CD4-positive, alpha-beta T cell treated with Interleukin-6 at 100 ng/mL for 8 hours (primary cell): ENCODE measurements at places on chromosomes 3 and 15.

DNA sequence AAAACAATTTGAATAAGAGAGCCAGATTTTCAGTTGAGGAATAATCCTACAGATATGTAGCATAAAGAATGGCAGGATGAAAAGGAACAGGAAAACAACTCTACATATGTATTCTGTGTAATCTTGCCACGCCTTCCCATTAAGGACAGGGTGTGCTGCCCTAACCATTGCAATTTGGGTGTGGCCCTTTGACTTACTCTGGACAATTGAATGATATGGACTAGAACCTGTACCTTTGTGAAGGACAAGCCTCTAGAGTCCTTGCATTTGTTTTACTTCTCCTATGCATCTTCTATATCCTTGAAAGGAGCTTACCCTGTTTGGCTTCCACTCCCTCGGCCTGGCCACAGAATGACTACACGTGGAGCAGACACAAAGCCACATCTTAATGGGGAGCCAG lies 1261.6 kb upstream of the GBE1 start:
- DNase-seq, result no peak

DNA sequence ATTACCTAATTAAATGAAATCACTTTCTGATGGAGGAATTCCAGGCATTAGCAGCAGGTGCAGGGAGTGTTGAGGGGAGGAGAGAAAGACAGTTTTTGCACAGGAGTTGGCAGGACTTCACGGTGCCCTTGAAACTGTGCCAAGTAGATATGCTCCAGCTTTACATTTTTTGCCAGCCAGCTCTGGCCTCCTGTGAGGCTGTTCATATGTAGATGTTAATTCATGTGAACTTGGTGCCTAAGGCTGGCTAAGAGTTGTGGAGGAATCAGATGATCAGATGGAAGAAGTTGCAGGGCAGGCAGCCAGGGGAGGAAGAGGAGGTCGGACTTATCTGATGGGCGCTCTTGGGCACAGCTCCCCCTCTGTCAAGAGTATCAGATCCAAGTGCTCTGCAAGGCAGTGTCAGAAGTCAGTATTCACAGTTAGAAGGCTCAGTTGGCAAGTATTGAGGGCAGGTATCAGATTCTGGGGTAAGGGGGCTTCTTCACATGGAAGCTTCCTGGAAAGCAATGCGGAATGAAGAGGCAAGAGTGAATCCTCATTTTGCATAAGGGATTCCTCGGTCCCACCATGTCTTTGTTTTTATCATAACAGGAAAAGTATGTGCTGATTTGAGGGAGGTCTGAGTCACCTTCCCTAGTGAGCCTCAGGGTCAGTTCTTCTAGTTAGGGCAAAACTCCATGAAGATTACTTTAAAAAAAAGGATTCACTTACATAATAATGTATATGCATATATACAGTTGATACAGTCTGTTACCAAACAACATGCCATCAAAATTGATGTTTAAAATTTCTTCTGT lies 172.6 kb upstream of the UMPS start:
- DNase-seq, result no peak

DNA sequence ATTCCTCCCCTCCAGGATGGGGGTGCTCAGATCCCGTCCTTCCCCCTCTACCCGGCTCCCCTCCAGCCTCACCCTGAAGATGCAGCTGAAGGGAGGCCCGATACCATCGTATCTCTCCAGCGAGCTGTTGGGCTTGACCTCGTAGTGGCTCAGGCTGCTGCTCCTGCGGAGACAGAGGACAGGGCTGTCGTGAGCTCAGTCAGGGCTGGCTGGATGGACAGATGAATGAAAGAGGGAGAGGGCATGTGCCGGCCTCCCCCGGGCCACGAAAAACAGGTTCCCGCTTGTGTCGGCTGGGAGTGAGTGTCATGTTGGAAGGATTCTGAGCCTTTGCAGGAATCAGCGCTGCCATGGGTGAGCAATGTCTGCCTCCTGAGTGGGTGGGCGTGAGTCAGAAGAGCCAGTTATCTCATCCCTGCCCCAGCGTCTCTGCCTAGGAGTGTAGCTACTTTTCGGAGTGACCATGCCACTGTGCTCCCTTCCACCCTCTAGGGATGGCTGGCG lies 35.2 kb downstream of the FEM1B start:
- no peak for DNase-seq

GRCh38 chr3:48429960-48430707 lies at the start of gene PLXNB1:
PLXNB1 (minus strand) TSS chr3:48430086; CDS start chr3:48424611, 5,475 bp downstream.
- no peak for DNase-seq

DNA sequence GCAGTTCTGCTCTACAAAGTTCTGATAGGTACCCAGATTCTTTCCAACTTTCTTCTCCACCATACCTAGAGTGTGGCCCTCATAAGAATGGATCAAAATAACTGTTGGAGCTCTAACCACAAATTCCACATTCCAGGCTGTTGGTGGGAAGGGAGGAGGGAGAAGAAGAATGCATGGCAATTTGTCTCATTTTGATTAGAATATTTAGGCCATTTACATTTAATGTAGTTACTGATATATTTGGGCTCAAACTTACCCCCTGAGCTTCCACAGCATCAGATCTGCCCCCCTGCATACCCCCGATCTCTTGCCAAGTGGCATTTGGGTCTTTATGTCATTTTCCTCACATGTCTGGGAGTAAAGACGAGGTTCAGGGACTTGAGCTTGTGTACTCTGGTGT lies 7.7 kb downstream of the CHRNB4 start:
- DNase-seq, result no peak

GRCh38 chr3:89221924-89222323 lies 114.5 kb downstream of the EPHA3 start:
- DNase-seq, result no peak

GRCh38 chr3:36493051-36493450 lies 112.7 kb downstream of the STAC start:
- DNase-seq, result no peak

GRCh38 chr3:60386306-60386705 lies 864.9 kb downstream of the FHIT start:
- DNase-seq, result no peak

- DNase-seq, result no peak
Observed at GRCh38 chr15:67389975-67390374, 131.0 kb upstream of the C15orf61 start.

GRCh38 chr3:112197131-112197530 lies 64.1 kb upstream of the GCSAM start:
- DNase-seq, result no peak

DNA sequence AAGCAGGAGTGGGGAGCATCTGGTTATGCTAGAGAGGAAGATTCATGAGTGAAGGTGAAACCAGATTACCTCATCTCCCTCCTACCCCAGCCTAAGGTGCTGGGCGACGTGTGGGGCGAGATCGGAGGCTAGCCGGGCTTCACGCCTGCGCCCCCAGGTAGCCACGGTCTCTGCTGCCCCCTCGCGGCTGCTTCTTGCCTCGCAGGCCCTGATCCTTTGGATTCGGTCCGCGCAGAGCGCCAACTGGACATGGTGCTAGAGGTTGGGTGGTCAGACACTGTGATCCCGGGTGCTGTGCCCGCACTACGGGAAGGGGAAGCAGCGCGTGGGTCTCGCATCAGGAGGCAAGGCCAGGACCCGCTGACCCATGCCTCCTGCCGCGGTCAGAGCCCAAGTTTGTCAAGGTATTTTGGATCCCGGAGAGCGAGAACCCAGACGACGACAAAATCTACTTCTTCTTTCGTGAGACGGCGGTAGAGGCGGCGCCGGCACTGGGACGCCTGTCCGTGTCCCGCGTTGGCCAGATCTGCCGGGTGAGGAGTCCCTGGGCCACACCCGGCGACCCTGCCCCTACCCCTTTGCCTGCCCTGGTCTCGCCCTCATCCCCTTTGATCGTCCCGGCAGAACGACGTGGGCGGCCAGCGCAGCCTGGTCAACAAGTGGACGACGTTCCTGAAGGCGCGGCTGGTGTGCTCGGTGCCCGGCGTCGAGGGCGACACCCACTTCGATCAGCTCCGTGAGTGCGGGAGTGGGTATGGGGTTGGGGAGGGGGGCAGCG lies 4.2 kb downstream of the SEMA3B start:
- DNase-seq, result peak; percentile 77

DNA sequence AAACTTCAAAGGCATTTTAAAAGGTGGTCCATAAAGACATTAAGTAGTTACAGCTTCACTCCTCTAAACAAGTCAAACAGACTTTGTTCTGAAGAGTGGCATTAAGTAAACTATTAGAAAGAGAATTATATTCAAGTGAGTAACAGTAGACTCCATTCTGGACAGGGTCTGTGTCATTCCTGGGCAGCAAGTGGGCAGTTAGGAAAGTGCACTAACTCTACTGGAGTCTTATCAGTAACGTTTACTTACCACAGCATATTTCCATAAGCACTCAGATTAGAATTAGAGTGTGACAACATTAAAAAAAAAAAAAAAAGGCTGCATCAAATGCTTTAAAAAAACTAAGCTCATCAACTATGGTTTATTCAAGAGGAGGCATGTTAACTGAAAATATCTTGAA lies 10.6 kb downstream of the UBR1 start:
- DNase-seq, result no peak

DNA sequence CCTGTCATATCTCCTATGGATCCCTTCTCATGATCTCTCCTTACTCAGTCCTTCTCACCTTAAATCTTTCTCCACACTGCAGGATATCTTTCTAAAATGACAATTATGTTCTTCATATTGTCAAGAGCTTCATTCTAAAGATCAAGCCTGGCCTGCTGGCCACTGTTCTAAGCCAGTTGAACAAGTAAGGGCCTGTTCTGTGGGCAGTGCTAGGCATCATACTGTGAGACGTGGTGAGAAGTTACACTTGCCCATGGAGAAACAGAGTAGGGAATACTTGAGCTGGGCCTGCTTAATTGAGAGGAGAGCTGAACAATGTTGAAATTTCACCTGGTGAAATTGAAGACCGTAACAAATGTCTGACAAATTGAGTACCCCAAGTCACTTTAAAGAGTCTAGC lies 184.1 kb upstream of the RASGRP1 start:
- no peak for DNase-seq

- no peak for DNase-seq
Observed at GRCh38 chr15:75663931-75664421, 16.3 kb downstream of the SNX33 start.

DNA sequence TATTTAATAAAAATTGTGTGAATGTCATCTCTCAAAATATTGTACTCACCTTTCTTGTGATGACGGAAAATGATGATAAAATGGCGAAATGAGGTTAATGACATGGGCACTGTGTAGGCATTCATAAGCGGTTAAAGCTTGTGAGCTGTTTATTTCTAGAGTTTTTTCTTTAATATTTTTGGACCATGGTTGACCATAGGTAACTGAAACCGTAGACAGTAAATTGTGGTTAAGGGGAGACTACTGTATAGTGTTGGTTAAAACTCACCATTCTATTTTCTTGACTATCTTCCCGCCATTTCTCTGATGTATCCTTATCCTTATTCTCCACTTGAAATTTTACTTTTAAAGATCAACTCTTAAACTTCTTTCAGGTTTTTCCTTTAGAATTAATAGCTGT lies 14.5 kb downstream of the RNF111 start:
- no peak for DNase-seq

GRCh38 chr3:144663456-144664436 lies 692.1 kb downstream of the DIPK2A start:
- no peak for DNase-seq

DNA sequence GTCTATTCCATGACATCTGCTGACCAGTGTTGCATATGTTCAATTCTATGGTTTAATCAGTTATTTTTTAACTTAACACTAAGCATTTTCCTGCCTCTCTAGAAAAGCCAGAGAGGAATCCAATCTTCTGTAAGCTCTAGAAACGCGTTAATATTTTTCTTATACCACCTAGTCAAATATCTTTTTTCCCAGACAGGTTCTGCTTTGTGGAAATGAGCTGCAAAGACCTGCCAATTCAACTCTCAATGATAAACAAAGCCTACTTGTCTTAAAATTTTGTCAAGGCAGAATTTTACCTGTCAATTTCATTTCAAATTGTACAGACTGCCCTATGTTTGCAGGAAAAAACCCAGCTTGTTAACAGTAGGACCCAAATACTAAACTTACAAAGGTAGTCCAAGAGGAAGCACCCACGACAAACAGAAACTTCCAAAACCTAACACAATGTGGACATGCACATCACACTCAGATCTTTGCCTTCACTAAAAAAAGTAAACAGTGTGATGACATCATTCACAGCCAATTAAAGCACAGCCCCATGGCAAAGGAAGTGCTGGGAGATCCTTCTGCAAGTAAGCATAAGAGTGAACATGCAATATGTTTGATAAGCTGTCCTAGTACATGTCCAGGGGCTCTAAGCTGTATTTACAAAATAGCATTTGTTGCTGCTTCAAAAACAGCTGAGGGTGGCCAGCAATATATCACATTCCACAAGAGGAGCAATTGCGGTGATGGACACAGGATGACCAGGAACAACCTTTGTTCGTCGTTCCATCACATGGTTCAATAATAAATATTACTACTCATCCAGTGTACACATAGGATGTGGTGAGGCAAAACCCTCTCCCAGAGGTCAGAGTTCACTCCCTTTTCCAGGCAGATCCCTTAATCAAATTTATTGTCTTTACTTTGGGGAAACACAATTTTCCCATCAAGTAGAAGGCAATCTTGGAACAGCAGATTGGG lies 139.4 kb upstream of the TSC22D2 start:
- no peak for DNase-seq

DNA sequence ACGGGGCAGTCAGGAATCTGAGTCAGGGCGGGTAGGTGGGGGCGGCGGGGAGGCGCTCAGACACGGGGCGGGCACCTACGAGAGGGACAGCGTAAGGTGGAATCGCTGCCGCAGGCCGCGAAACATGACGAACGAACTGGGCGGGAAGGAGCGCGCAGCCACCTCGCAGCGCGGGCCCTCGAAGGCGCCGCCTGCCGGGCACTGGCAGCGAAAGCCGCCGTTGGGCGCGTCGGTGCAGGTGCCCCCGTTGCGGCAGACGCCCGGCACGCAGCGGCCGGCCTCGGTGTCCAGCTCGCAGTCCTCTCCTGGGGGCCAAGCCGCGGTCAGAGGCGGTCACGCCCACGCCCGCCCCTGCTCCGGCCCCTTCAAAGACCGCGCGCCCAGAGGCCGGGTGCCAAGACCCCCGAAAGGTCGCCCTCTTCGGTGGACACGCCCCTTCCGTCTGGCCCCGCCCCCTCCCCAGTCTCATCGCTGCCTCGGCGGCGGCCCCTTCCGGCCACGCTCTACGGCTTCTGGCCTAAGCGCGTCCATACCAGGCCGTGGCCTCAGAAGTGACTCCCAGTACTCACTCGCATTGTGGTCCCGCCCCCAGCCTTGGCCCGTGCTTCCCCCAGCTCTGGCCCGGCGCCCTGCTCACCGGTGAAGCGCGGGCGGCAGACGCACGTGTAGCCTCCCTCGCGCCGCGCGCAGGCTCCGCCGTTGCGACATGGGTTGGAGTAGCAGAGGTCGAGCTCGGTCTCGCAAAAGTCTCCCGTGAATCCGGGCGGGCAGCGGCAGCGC lies 6.4 kb downstream of the CELSR3 start:
- peak; percentile 78 for DNase-seq

GRCh38 chr15:85751291-85752123 lies 43.2 kb downstream of the KLHL25 start:
- peak; percentile 9 for DNase-seq

DNA sequence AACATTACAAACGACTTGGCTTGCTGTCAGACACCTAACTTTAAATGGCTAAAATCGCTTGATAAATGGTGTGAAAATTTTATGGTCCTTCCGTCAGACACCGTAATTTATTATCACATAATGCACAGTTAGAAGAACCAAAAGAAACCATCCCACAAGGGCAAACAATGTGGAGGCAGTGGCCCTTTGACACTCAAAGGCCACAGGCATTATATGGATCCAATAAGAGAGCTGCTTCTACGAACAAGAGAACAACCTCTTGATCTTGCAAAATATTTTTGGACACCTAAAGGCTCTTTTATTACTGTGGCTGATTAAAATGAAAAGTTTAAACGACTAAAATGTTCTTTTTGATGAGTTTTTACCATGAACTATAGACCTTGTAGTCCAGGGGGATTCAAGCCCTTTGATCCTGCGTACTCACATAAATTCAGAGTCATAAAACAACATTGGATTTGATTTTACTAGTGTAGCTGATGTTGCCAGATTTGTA lies 202.8 kb downstream of the FMN1 start:
- DNase-seq, result no peak
